GM12878 (cell line): ENCODE measurements at places on chromosomes 7 and 10.

GRCh38 chr7:136868496-136869000 is at the start of gene CHRM2:
Gene CHRM2 (plus strand): TSS chr7:136868652. CDS start chr7:137014866, 146,214 bp downstream.
- DNase-seq: no peak

GRCh38 chr10:125107166-125107949 is 53.0 kb downstream of the CTBP2 start:
- DNase-seq: no peak

DNA sequence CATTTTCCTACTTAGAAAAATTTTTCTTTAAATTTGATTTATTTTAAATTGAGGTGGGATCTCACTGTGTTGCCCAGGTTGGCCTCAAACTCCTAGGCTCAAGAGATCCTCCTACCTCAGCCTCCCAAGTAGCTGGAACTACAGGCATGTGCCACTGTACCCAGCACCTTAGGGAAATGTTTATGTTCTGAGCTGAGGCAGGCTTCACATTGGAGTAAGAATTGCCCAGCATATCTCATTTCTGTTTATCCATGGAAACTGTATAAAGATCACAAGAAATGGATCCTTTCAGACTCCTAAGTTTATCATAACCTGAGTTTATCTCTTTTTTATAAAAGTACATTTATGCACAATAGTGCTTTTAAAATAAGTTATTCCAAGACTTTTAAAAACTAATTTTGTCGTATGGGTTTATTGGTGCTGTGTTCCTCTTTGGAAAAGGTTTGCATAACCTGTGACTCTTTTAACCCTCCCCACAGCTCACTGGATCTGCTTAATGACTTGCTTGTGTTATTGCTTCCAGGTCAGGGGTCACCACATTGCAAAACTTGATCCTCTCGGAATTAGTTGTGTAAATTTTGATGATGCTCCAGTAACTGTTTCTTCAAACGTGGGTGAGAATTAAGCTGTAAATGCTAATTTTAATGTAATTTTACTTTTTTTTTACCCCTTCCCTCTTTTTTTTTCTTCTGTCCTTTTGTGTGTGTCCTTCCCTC is 40.7 kb downstream of the OGDH start:
- no peak for DNase-seq

GRCh38 chr7:82172017-82172416 is 271.6 kb downstream of the CACNA2D1 start:
- no peak for DNase-seq

DNA sequence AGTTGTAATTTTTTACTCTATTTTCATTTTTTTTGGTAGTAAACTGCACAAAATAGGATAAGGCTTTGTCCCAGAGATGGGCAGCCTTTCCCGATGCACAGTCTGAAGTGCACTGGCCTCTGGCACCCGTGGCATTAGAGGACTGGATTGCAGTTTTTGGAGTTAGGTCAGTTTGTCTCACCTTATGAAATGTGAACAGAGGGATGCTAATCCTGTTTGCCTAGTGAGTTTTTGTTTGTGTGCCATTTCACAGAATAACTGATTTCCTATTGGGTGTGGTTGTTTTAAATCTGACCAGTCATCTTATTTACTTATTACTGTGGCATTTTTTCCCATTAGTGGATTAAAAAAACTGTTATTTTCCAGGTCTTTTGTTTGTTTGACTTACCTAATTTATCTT is 109.5 kb upstream of the GATA3 start:
- DNase-seq: no peak

- DNase-seq: no peak
Observed at GRCh38 chr10:50381642-50382041, 130.3 kb upstream of the ASAH2 start.

DNA sequence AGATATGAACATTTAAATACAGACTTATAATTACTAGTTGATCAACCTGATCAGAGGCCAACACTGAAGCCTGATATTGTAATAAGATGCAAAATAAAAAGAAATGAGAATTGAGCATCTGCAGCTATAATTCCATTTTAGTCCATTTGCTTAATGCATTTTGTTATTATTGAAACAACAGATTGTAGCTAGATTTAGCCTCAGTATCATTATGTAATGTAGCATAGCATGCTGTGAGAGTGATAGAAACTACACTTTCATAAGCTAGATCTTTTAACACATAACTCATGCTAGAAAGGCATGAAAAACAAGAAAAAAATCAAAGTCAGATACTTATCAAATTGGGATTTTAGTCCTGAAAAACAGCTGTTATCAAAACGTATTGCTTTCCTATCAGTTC is 292.7 kb upstream of the ADARB2 start:
- no peak for DNase-seq

DNA sequence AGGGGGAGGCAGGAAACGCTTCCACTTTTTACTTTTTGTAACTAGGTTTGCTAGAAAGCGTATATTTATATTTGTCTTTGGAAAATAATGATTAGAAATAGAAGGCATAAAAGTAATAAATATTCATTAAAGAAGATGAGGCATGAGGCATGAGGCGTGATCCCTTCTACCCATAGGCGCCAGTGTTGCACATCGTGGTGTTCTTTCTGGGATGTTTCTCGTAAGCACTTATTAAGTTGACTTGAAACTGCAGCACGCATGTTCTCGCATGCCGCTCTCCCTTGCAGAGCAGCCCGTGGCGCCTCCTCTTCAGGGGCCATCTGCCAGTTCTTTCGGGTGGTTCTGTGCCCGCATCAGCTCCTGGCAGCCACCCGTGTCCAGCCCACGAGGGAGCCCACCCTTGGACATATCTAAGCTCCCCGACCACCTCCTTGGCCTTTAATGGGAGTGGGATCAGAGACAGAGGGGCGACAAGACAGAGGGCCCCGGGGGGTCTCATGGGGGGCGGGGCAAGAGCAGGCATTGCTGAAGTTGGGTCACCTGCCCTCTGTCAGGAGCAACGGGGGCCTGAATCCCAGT is 28.5 kb upstream of the CSGALNACT2 start:
- no peak for DNase-seq

DNA sequence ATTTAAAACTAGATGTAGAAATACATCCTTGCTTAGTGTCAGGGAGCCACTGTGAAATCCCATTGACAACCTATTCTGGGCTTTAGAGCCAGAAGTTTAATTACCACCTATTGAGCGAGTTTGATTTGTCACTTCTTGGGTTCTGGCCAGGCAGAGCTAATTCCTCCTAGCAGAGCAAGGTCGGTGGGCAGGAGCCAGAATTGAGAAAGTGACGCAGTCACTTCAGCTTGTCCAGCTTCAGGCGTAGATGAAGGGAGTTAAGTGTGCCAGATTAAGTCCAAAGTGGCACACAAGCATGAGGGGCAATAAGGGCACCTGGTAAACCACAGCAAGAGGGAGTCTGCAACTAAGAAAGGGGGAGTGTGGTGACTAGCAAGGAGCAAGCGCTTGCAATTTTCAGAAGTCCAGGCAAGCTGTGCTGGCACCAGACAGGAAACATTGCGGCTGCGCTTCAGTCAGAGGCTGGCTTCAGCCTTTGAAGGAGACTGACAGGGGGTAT is 119.4 kb downstream of the ST7 start:
- no peak for DNase-seq

DNA sequence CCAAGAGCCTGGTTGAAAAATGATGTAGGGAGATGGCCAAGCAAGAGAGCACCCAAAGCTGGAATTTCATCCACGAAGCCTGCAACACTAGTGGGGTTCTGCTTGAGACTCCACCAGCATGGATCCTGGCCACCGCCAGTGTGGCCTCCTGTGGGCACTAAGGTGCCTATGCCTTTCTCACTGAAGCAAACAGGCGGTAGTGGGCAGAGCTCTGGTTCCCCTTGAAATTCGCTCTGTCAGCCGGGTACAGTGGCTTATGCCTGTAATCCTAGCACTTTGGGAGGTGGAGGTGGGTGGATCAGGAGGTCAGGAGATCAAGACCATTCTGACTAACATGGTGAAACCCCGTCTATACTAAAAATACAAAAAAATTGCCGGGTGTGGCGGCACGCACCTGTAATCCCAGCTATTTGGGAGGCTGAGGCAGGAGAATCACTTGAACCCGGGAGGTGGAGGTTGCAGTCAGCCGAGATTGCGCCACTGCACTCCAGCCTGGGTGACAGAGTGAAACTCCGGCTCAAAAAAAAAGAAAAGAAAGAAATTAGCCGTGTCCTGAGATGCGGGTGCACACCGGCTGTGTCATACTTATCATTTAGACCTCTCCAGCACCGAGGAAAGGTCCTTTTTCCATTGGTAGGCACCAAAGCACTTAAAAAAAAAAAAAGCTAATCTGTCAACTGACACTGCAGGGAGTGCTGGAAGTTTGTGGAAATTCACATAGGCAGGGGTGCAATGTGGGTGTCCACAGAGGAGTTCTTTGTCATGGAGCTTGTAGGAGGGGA is 28.3 kb downstream of the CCM2 start:
- no peak for DNase-seq

DNA sequence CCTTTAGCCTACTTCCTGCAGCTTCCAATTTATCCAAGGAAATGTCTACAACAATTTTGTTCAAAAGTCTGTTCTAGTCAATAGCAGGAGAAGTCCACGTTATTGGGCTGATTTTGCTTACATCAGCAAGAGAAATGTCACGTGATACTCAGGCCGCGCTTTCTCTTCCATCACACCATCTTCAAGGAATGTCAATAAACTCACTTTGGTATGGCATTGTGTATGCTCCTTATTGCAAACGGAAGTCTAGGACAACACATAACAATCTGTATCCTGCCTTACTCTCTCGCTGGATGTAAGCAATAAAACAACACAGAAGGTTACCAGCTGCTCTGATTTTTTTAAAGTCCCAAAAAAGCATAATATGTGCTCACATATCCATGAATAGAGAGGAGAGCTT is 17.1 kb upstream of the STK17A start:
- no peak for DNase-seq

GRCh38 chr10:36817898-36818297 is 307.5 kb upstream of the ANKRD30A start:
- no peak for DNase-seq

- DNase-seq: no peak
Observed at GRCh38 chr10:83522881-83523386, 616.4 kb upstream of the GHITM start.

- DNase-seq: no peak
Observed at GRCh38 chr10:11913079-11913641, 90.0 kb downstream of the PROSER2 start.

DNA sequence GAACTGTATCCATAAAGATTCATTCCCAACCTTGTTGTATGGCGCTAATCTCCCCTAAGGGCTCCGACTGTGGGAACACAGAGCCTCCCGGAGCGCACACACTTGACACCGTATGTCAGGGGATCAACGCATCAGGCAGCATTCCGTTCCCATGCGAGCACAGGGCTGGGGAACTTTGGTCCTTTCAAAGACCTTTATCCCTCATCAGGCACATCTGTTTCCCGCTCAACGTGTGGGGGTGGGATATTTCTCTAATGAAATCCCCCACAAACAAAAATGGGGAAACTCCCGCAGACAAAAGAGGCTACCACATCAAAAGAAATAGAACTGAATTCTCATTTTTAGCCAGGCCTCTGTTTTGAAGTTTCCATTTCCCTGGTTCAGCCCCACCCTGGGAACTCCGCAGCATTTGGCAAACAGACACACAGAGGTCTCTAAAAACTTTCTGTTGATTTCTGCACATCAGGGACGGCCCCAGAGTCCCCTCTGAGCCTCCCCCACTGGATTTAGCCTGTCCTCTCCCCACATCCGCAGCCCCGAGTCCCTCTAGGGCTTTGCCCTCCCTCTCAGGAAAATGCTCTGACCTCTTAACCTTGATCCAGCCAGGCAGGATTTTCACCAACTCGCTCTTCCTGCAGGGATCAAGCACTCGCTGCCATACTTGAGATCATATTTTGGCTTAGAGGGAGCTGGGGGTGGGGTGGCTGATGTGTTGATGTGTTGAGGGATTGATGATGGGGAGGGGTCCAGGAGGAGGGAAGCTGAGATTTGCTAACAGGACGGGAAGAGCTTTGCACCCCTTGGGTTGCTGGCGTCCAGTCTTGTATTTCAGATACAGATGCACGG is 6.6 kb downstream of the CPA5 start:
- peak; percentile 46 for DNase-seq

GRCh38 chr10:8418631-8419030 is 364.1 kb downstream of the GATA3 start:
- no peak for DNase-seq

GRCh38 chr10:6579183-6579903 is 733 bp downstream of the PRKCQ start:
- DNase-seq: no peak

DNA sequence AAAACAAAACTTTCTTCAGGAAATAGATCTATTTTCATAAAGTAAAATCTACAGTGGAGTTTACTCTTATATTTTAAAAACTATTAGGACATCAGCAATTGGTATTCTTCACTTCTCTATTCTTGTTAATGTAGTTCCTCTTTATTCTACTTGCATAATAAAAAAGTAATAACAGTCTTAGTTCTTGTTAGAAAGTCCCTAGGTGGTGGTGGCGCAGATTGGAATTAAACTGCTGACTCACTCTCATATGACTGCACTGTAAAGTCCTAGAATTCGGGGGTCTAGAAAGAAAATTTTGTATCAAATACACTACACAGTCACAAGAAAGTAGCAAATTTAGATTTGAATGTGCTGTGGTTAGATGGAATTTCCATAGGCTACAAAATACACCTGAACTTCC is 44.6 kb upstream of the TES start:
- DNase-seq: no peak

DNA sequence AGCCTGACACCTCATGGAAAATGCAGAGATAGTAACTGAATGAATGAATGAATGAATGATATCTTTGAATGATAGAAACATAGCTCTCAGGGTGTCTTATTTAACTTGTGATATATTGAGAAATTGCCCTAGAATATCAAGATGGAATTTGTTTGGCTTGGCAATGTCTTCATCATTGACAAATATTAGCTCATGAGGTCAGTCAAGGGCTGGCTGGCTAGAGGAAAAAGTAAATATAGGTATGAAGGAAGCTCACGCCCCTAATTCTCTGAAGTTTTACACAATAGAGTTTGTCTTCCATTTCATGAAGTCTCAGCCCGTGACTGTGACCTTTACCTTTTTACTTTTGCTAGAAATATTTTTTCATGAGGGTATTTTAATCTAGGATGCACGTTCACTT is 305.2 kb downstream of the ADARB2 start:
- DNase-seq: no peak
